NCI-H1436 (cell line): ENCODE measurements at places on chromosomes 4 and X.

GRCh38 chr4:95251568-95251967 is 297.2 kb downstream of the UNC5C start:
- DNase-seq, result no peak

DNA sequence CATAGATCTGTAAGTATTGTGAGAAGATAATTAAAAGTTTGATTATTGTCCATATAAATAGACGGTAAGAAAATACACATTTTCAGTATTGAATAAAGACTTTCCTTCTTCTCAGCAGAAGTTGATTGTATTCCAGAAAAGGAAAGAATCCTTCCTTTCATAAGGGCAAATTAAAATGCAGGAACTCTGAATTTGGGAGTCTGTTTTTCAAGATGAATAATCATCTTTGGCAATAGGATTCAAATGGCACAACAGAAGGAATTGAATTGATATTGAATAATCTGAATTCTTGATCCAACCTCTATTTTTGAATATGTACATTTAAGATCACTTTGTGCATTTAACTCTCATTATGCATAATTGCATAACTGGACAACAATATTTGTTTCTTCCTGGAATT is 149.3 kb downstream of the DMD start:
- no peak for DNase-seq

GRCh38 chr4:112516066-112516470 is at the start of gene NEUROG2:
TSS of gene NEUROG2 (minus strand) at chr4:112516180. CDS start at chr4:112515475, 705 bp downstream.
- no peak for DNase-seq

- DNase-seq, result no peak
These were observed 35.9 kb upstream of the PHOX2B start for GRCh38 chr4:41784191-41784979.

DNA sequence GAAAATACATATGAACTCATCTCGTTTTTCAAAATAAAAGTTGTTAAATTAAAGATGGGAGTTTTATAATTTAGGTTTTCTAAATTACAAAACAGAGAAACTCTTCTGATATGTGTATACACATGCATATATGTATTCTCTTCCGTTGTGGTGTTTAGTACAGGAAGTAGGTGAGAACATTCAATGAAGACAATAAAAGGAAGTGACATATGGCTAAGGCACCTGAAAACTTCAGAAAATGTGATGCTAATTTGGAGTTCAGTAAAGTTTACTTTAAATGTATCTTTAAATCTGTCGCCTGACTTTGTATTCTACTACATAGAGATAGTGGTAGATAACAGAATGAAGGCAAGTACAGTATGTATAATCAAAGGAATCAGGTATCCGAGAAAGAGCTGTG is 33.5 kb upstream of the ITM2A start:
- no peak for DNase-seq

DNA sequence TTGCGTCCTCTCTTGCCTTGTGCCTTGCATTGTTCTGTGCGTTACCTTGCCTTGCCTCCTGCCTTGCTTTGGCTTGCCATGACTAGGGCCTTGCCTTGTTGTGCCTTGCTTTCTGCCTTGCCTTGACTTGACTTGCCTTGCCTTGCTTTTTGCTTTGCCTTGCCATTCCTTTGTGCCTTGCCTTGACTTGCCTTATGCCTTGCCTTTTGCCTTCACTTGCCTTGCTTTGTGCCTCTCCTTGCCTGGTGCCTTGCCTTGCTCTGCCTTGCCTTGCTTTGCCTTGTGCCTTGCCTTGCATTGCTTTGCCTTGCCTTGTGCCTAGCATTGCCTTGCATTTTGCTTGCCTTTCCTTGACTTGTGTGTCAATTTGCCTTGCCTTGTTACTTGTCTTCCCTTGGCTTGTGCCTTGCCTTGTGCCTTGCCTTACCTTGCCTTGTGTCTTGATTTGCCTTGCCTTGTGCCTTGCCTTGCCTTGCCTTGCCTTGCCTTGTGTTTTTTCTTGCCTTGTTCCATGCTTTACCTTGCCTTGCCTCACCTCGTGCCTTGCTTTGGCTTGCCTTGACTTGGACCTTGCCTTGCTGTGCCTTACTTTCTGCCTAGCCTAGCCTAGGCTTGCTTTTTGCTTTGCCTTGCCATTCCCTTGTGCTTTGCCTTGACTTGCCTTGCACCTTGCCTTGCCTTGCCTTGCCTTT is 95.8 kb downstream of the TAB3 start:
- no peak for DNase-seq

GRCh38 chrX:103442536-103442901 is 66.2 kb downstream of the BEX3 start:
- no peak for DNase-seq

- no peak for DNase-seq
These were observed 60.2 kb downstream of the SEPSECS start for GRCh38 chr4:25100021-25100555.

DNA sequence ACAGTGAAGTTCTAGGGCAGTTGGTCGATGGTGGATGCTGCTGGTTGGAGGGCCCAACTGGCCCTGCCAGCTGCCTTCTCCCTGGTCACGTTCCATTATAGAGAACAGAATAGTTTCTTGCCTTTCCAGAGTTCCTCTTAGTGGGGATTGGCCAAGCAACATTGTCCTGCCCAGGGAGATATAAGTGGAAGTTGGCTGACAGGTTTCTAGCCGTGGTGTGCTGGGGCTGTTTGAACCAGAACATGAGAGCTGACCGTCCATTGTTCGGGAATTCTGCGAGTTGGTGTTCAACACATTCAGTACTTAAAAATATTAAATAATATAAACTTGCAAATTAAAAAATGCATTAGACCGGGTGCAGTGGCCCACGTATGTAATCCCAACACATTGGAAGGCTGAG is 3.5 kb upstream of the AFAP1 start:
- no peak for DNase-seq

DNA sequence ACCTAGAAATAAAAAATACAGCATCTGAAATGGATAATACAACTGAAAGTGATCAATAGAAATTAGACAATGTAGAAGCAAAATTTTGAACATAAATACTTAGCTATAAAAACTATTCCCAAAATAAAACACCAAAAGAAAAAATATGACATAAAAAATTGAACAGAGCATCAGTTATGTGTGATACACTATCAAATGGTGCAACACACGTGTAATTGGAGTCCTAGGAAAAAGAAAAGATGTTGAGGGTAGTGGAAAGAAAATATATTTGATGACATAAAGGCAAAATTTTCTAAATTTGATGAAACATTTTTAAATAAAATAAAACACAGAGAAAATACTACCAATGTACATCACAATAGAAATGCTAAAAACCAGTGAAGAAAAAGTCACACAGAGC is 63.1 kb downstream of the NPY2R start:
- DNase-seq, result no peak

DNA sequence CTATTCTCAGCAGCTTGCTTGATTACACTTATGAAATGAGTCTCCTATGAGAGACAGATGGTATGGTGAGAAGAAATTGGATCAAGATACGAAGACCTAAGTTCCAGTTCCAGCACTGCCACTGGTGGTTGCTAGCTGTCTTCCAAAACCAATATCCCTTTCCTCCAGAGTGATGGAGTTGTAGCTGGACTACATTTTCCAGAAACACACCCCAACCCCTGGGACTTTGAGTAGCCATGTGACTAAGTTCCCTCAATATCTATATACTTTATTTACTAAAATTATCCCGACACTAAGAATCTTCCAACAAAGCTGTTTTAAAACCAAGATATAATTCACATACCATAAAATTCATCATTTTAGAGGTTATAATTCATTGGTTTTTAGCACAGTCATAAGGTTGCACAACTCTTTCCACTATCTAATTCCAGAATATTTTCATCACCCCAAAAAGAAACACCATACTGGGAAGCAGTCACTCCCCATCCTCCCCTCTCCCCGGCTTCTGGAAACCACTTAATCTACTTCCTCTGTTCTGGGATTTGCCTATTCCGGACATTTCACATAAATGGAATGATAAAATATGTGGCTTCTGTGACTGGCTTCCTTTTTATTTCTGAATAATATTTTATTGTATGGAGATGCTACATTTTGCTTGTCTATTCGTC is 118.0 kb downstream of the MANBA start:
- DNase-seq, result no peak

GRCh38 chrX:138756234-138756633 is 44.7 kb upstream of the FGF13 start:
- no peak for DNase-seq

- DNase-seq, result no peak
These were observed 75.7 kb downstream of the F11 start for GRCh38 chr4:186341655-186342054.

DNA sequence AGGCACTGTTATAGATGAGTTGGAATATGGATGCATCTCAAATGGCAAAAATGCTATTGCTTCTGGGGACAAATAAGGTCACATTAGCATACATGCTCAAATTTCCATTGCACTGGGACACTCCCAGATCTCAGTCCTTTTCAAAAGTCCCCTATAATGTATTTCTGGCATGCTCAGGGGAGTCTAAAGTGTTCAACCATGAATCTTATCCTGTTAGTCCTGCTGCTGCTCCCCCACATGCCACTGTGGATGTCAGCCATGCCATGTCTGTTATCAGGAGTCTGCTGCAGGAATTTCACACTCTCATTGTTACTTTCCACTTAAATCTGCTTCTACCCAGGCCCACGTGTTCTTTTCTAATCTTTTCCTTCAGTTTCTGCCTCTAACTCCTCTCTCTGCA is 1000.6 kb downstream of the CCSER1 start:
- DNase-seq, result no peak

- DNase-seq, result peak; percentile 19
These were observed 6.5 kb downstream of the NEUROG2 start for GRCh38 chr4:112509243-112510141.

DNA sequence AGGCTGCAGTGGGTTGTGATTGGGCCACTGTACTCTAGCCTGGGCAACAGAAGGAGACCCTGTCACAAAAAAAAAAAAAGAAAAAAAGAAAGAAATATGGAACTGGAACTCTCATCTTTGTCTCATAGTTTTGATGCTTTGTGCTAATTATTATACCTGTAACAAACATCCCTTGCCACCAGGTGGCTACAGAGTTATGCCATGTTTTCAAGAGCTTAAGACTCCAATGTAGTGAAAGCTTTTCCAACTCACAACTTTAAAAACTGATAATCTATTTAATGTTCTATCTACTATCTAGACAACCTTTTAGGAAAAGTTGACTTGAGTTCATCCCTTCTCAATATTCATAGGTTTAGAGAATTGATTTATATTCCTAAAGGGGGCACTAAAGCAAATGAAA is 42.4 kb downstream of the HTR2C start:
- no peak for DNase-seq

DNA sequence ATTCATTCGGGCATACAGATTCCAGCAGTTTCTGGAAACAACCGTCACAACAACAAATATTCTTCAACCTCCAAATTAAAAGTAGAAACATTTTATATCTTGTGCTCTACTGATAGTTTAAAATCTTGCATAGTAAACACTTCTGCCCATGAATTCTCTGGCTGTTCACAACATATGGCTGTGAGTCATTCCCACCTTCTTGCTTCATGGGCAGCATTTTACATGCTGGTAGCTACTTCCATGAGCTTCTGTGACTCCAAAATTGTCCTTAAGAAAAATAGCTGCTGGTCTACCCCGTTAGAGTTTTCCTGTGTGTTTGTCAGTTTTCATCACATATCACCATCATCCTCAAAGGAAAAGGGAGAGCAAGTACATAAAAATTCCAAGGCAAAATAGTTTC is 22.7 kb downstream of the PNPLA4 start:
- no peak for DNase-seq

GRCh38 chr4:163564221-163564720 is 69.8 kb downstream of the TMA16 start:
- no peak for DNase-seq

DNA sequence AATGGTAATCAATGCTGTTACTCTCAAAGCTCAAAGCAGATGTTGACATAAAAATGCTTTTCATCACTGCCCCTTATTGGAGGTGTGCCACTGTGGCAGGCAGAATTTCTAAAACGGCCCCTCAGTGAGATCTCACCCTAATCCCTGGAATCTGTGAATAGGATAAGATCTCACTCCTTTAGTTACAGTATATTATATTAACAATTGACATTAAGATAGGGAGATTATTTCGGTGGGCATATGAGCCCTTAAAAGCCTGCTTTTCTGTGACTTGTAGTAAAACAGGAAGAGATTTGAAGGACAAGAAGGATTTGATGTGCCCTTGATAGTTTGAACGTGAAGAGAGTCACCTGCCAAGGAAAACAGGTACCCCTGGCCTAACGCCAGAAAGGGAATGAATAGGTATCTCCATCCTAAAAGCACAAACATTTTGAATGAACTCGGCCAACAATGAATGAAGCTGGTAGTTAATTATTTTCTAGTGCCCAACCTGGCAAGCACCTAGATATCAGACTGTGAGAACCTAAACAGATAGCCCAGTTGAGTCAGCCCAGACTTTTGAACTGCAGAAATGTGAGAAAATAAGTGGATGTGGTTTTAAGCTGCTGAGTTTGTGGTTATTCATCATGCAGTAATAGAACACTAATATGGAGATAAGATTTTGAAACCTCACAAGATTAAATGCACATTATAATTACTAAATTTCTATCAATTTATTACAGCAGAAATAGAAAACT is 881.6 kb downstream of the PCDH18 start:
- DNase-seq, result no peak

GRCh38 chr4:141258558-141258957 is 37.9 kb downstream of the ZNF330 start:
- DNase-seq, result no peak

DNA sequence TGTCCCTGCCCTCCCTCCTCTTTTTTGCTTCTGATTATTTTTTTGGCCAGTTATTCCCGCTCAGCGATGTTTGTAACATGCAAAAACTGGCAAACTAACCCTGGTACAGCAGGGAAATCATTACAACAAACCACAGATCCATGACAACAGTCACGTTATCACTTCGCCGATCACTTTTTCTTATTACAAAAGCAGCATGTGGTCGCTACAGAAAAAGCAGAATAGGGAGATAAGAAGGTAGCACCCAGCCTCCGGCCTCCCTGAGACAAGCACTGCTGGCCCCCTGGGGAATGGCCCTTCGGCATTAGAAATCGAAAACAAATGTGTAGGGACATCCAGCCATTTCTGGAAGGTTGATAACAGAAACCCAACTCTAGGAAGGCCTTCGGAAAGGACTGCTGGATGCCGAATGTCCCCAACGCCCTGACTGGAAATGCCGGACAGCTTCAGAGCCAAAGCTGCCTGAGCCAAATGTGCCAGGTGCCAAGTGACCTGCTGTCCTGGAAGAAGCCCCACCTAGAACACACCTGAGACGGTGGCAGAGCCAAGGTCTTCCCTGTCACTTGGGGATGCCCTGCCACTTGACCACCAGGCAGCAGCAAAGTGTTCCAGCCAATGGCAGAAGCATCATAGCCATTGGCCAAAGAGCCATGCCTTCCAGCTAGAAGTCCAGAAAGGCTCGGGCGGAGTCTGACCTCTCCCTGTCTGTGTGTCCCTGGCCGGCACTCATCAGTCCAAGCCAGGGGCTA is 2.9 kb downstream of the IDH3G start:
- no peak for DNase-seq

GRCh38 chr4:78562687-78563086 is 11.1 kb downstream of the ANXA3 start:
- DNase-seq, result no peak

- no peak for DNase-seq
These were observed 78.3 kb downstream of the CHIC2 start for GRCh38 chr4:53986062-53986461.
